ENCODE measurements at places on chromosomes 5 and 9.

- DNase-seq: no peak
Measured at GRCh38 chr5:132354381-132355139, 14.9 kb upstream of the SLC22A5 start.

GRCh38 chr5:40823459-40823858 lies 11.6 kb downstream of the RPL37 start:
- DNase-seq: no peak

DNA sequence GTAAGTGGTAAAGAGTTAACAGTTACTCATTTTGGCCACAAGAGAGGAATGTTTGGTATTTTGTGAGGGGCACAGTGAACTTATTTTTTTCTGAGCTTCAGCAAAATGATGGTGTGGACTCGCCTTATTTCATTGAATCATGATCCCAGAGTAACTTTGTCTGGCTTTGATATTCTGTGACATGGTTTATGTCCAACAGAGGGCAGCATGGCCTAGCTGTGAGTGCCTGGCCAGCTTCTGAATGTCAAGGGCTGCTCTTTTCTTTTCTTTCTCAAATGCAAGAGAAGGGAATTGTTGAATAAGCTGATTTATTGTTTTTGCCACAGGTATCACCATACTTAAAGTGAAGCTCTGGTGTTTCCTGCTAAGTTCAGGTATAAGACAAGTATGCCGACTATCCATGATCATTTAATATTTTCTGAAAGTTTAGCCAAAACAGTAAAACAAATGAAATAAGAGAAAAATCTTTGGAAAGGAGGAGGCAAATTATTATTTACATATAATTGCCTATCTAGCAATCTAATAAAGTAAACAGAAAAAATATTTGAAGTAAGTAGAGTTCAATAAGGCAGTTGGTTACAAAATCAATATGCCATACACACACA lies 31.7 kb downstream of the MRPL22 start:
- DNase-seq: no peak

DNA sequence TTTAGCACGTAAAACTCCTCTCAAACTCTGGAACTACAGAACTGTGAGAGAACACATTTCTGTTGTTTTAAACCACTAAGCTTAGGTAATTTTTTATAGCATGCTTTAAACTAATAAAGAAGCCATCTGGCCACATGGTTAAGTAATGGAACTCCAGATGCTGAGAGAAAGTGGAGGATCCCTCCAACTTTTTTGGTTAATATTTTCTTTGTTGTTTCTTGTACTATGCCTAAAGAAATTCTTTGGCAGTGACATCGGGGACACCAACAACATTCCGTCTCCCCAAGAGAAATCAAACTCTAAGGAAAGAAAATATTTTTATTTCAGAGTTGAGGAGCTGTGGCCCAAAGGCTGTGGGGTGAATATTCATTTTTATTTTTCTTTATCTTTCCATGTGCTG lies 734.8 kb upstream of the CDH9 start:
- DNase-seq: no peak
